ENCODE measurements at places on chromosomes 4 and X.

DNA sequence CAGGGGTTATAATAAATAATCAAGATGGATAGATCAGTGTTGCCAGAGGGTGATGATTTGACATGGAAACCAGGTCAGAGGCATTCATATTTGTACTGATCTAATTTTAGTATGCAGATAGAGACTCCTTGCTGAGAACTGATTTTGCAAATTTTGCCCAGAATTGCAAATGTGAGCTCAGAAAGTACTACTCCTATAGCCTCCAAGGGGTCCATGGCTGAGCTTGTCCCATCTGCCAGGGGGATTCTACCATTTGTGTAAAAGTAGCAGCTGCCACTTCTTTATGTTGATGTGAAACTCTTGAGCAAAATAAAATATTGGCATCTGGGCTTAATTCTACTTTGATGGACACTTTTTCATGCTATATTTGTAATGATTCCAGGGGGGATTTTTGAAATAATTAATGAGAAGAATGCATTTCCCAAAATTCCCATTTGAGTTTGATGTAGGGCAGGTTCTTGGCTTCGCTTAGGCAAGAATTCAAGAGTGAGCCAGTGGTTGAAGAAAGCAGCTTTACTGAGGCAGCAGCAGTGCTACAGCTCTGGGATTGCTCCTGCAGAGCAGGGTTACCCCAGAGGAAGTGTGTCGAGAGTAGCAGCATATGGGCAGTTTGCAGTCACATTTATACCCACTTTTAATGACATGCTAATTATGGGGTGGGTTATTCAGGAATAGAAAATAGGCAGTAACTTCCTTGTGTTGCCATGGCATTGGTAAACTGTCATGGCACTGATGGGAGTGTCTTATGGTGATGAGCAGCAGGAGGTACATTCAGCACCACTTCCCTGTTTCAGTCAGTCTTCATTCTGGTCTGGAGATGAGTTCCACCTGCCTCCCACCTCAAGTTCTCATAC lies 38.7 kb upstream of the DCLK2 start:
- DNase-seq = no peak

DNA sequence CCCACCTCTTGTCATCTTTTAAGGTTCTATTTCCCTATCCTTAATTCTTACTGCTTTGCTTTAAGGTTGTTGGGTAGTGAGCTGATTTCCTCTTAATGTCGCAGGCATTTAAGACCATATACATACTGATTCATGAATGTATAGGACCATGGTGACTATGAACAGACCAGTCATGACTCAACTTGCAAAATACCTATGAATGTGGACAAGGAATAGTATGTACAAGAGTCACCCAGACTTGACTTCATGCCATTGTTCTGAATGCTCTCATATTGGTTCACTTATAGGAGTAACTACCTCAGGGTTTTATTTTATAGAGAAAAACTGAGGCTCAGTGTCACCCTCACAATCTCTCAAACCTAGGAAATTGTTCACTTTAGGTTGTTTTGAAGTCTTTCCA lies 44.3 kb downstream of the CCNG2 start:
- no peak for DNase-seq

GRCh38 chr4:38560768-38561558 lies 103.0 kb upstream of the KLF3 start:
- no peak for DNase-seq

- no peak for DNase-seq
Observed at GRCh38 chr4:185885075-185885474, 73.1 kb upstream of the SORBS2 start.

DNA sequence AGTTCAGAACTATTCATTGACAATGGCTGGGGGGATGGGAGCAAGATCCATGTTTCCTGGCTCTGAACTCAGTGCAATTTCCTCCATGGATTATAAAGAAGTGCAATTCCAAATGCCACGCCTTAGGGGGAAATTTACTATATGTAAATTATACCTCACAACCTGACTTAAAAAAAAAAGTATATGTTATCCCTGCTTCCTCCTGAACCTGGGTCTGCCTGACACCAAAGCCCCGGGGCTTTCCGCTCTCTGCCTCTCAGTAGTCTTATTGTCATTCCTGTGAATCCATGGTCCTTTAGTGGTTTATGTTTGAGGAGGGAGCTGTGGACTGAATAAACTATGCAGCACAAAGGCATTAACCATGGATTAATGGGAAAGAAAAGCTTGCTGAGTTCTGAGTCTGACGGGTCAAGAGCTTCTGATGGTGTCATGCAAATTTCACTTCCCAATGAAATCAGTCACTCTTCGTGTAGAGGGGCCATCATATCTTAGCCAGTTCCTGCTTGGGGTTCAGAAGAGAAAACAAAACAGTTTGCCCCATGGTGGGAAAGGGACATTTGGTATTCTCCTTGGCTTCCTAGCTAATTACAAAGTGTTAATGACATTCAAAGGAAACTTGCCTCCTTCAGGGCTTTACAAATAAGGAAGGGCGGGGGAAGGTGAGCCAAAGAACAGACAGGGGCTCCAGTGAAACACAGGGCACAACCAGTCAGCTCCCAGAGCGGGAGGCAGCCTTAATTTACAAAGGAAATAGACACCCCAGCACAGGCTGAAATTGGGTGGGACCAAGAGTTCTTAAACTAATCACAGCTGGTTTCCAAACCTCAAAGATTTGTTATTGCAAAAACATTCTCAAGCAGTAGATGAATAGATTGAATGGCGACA lies 14.3 kb downstream of the FAM9C start:
- DNase-seq = peak; percentile 57

GRCh38 chr4:165767671-165768070 lies 105.4 kb upstream of the TLL1 start:
- DNase-seq = no peak
